T-helper 9 cell (primary cell): ENCODE measurements at places on chromosomes 5 and 9.

DNA sequence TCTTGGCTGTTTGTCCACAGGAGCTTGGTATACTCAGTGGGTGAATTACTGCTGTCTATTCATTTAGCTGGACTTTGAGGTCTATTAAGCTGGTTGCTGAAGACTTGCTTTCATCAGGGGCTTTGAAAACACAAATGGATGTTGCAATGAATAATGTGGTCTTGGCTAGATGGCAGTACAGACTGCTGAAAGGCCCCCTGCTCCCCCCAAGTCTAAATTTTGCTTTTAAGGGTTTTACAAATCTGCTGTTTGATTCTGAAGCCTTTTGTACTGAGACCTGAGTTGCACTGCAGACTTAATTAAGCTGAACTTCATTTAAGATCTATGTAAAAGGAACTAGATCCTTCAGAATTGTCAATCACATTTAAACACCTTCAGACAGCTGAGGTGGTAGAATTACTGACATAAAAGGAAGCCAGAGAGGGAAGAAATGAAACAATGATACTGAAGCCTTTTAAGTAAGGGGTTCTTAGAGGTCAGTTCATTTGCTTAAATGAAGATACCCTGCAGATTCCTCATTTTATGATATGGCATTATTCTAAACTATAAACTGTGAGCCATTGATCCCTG, 37.3 kb downstream of the KCTD16 start:
- DNase-seq: no peak

- no peak for DNase-seq
These were observed 246.3 kb downstream of the BNC2 start for GRCh38 chr9:16623989-16624743.

DNA sequence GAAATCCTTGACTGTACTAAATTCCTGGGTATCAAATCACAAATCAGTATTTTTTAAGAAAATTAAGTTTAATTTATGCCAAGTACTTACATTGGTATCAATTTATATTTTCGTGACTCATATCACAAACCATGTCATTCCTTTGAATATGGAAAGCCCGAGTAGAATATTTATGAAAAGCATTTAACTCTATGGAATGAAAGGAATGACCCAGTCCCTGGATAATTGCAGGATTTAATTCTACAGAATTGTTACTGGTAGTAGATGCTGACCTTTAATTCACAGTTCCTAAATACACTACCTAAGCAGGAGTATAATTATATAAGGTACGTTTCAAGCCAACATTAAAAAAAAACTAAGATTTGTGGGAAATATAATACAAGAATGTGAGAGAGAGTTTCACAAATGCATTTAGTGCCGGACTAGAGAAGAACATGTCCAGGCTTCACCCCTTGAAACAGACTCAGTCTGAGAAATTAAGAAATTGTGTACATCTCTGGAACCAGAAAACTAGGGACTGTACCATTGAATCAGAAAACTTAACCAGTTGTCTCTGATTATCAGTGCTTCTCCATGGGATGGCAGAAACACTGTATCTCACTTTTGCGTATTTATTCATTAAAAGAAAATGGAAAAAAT, 28.5 kb upstream of the PLPPR1 start:
- DNase-seq: no peak

- DNase-seq: no peak
These were observed 11.4 kb downstream of the ADGRV1 start for GRCh38 chr5:90570034-90570433.

- no peak for DNase-seq
These were observed 136.6 kb upstream of the EPB41L4A start for GRCh38 chr5:112555691-112556090.

DNA sequence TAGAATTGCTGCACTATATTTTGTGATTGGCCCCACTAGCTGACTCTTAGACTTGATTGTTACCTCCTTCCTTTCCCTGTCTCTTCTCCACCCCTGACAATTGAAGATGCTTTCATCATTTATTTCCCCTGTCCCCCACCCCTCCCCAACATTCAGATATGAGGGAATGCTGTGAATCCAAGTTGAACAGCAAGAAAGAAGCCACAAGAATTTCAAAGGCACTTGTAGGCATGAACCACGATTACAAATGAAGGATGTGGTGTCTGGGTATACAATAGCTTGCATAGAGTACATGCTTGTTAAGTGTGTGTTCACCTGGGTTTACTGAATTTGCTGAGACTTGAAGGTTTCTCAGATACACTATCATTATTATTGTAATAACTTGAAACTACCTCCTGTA, 78.3 kb upstream of the TRIO start:
- no peak for DNase-seq

- no peak for DNase-seq
These were observed 110.8 kb upstream of the ERCC6L2 start for GRCh38 chr9:95764533-95765319.

DNA sequence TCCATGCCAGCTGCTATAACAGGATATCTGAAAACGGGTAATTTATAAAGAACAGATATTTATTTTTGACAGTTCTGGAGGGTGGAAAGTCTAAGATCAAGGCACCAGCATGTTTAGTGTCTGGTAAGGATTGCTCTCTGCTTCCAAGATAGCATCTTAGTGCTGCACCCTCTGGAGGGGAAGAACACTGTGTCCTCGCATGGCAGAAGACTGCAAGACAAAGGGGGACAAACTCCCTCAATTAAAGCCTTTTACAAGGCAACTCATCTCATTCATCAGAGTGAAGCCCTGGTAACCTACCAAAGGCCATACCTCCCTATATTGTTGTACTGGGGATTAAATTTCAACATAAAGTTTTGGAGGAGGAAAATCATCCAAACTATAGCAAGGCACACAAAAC, 298.9 kb upstream of the EDIL3 start:
- no peak for DNase-seq

- DNase-seq: no peak
These were observed 244.1 kb downstream of the ADGRV1 start for GRCh38 chr5:90802474-90803317.

GRCh38 chr9:88923092-88923491, 68.2 kb upstream of the S1PR3 start:
- no peak for DNase-seq

DNA sequence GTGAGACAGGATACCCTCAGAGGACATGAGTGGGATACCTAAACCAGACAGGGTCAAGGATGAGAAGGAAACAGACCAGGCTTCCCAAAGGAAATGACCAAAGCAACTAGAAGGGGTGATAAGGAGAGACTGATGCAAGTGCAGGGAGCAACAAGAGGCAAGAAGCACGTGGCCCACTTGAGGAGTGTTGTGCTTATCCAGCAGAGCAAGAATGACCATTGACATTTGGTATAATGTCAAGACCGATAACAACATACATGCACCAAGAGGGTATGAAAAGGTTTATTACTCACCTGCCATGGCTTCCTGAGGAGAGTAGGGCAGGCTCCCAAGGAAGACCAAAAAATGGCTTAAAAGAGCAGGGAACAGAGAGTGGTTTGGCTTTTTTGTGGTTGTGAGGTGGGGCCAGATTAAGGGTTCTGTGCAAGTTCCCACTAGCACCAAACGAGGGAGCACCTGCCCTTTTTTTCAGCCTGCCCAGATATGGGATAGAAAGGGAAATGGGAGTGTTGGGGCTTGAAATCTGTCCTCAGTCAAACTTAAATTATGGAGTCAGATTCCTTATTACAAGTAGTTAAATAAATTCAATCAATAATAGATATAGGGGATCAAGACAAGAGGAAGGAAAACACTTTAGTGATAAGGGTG, 513.6 kb downstream of the RASEF start:
- no peak for DNase-seq

GRCh38 chr9:130990978-130991777, 17.8 kb upstream of the LAMC3 start:
- no peak for DNase-seq

DNA sequence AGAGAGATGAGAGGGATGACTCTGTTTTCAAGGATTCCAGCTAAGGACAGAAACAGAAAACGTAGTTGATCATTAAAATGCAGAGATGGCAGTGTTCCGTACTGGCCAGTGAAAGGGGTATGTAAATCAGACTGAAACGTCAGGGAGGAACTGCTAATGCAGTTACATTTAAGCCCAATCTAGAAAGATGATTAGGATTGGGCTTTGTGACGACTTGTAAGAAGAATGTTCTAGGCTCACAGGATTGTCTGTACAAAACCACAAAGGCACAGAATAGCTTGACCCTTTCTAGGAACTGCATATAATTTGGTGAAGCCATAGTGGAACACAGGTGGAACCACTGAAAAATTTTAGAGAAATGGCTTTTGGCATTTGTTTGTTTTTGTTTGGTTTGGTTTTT, 55.6 kb upstream of the TESK1 start:
- DNase-seq: no peak

DNA sequence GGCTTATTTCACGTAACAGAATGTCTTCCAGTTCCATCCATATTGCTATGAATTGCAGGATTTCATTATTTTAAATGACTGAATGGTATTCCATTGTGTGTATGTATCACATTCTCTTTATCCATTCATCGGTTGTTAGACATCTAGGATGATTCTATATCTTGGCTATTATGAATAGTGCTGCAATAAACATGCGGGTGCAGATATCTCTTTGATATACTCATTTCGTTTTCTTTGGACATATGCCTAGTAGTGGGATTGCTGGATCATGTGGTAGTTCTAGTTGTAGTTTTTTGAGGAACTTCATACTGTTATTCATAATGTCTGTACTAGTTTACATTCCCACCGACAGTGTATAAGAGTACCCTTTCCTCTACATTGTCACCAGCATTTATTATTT, 460.5 kb downstream of the MAN2A1 start:
- no peak for DNase-seq

GRCh38 chr5:78235289-78235688, 59.2 kb downstream of the AP3B1 start:
- DNase-seq: no peak

DNA sequence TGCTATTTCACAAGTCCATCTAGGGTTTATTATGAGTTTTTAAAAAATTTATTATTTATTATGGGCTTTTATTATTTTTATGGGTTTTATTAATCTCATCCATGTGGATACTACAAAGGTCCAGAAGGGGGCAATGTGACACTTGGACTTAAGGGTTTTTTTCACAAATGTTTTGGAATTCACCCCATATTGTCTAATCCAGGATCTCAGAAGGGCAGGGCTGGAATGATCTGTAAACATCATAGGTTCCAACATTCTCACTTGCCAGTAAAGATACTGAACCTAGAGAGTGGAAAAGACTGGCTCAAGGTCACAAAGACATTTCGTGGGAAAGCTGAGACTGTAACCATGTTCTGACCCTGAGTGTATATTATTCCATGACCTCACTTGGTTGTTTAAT, 35.6 kb downstream of the NIM1K start:
- no peak for DNase-seq

GRCh38 chr5:160333721-160334120, 21.4 kb upstream of the CCNJL start:
- no peak for DNase-seq

GRCh38 chr9:38227656-38228055, 158.6 kb upstream of the SHB start:
- no peak for DNase-seq

GRCh38 chr9:70998962-70999361, 122.5 kb downstream of the TRPM3 start:
- DNase-seq: no peak
